ENCODE measurements at places on chromosomes 1 and 21. TPM values are rescaled to one million over a fixed set of nuclear protein-coding genes. Genes with fewer than 3 reads are reported as not detected.

DNA sequence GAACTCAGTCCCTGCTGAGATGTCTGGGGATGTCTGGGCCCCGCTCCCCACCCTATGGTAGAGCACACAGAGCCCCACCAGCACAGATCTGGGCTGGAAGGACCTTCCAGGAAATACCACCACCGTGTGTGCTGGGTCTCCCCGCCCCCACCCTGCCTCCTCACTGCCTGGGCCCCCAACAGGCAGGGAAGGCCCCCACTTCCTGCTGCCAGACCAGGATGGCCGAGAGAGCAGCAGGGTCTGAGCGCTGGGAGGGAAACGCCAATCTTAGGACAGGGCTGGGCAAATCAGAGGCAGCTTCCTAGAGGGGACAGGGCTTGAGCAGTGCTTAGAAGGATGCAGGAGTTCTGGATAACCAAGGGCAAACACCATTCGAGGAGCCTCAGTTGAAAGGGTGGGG, 11.9 kb downstream of the ADGRB2 start:
- H3K4me1 ChIP-seq = peaks cover 13% of the 10 kb centered on the region
- H3K36me3 ChIP-seq = no peaks in the 10 kb centered on the region
- no peak overlapping the region for H3K27ac ChIP-seq
- no peaks in the 10 kb centered on the region for H3K27me3 ChIP-seq
- no peak overlapping the region for H3K4me3 ChIP-seq

DNA sequence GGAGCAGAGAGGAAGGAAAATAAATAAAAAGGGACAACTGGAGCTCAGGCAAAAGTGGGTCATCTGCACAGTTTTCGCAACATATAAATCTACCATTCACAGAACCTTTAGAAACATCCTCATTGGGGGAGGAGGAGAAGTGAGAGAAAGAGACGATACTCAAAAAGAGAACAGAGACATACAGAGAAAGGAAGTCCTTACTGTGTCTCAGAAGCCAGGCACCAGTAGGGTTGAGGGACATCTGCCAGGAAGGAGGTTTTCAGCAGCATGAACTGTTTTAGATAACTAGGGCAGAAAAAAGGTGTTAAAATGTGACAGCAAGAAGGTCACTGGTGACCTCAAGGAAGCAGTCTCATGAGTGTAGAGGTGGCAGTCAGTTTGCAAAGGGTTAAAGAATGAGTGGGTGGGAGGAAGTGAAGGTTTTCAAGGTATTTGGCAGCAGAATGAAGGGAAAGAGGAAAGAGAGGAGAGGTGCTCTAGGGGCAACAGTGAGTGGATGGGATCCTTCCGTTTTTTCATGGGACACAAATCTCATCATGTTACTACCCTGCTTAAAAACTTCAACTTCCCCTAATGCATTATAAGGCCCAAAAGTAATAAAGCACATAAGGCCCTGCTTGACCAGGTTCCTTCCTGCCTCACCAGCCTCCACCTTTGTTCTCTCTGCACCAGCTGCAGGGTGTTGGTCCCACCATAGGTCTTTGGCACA, 9.5 kb downstream of the JAK1 start:
- H3K36me3 ChIP-seq = no peaks in the 10 kb centered on the region
- no peak overlapping the region for H3K4me3 ChIP-seq
- H3K4me1 ChIP-seq = peaks cover 42% of the 10 kb centered on the region
- DNase-seq = no peak
- no peaks in the 10 kb centered on the region for H3K27me3 ChIP-seq

LHX8 gene
- total RNA-seq = not detected

DNA sequence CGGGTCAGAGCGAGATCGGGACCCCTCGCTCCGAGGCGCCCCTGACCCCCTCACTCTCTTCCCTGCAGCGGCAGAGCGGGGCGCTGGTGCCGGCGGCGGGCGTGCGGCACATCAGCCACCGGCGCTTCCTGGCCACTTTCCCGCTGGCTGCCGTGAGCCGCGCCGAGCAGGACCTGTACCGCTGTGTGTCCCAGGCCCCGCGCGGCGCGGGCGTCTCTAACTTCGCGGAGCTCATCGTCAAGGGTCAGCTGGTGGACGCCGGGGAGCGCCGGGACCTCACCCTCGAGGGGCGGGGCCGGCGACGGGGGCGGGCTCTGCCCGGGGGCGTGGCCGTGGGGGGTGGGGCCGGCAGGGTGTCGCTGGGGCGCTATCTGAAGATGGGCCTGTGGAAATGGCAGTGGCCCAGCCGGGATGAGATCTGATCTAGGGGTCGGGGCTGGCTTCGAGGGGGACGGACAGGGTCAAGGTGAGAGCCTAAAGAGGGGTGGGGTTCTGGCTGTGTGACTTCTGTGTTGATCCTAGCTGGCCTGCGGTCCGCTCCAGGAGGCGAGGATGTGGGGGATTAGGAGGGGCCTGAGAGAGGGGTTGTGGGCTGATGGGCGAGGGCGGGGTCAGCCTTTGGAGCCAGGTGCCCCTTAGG, 23.6 kb downstream of the PTPRU start:
- no peak overlapping the region for H3K27ac ChIP-seq
- peaks cover 3% of the 10 kb centered on the region for H3K36me3 ChIP-seq
- peak overlapping the region; percentile 80 for H3K4me3 ChIP-seq
- H3K4me1 ChIP-seq = peaks cover 19% of the 10 kb centered on the region
- H3K27me3 ChIP-seq = no peaks in the 10 kb centered on the region
- DNase-seq = no peak

DNA sequence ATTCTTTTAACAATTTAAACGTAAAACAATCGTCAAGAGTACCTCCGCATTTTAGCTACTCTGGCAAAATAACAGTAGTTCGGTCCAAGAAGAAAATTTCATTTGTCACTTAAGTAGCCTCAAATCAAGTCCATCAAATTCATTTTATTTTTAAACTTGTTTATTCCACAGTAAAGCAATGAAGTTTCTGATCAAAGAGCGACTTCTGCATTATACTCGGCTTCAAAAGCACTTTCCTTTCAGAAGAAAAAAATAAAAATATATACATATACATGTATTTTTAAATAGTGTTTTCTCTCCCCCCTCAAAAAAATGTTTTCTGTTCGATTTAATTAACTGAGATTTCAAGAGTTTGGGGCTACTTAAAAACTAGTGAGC, 115.0 kb downstream of the RERE start:
- peak overlapping the region; percentile 86 for H3K27ac ChIP-seq
- no peaks in the 10 kb centered on the region for H3K27me3 ChIP-seq
- H3K36me3 ChIP-seq = no peaks in the 10 kb centered on the region
- no peak for DNase-seq
- peak overlapping the region; percentile 88 for H3K4me3 ChIP-seq
- H3K4me1 ChIP-seq = peaks cover 38% of the 10 kb centered on the region

GRCh38 chr1:44025816-44026215, 5.4 kb downstream of the SLC6A9 start:
- peaks cover 5% of the 10 kb centered on the region for H3K4me1 ChIP-seq
- H3K36me3 ChIP-seq = no peaks in the 10 kb centered on the region
- DNase-seq = no peak
- no peak overlapping the region for H3K27ac ChIP-seq
- H3K27me3 ChIP-seq = no peaks in the 10 kb centered on the region

MX1 gene
- total RNA-seq = 79.9 TPM

DNA sequence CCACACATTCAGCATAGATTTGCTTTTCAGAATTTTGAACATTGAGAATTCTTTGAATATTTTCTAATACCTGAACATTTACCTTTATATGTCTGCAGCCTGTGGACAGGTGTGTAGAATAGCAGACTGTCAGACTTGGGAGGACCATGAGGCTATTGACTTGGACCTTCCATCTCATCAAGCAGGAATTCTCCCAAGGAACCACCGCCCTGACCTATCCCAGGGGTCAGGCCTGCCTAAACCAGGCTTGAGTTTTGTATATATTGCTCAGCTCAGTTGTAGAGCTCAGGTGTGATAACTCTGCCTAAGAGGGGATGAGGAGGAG, 53.2 kb downstream of the RUNX1 start:
- no peak overlapping the region for H3K4me3 ChIP-seq
- H3K36me3 ChIP-seq = no peaks in the 10 kb centered on the region
- no peak overlapping the region for H3K27ac ChIP-seq
- H3K4me1 ChIP-seq = peaks cover 31% of the 10 kb centered on the region
- DNase-seq = no peak
- H3K27me3 ChIP-seq = no peaks in the 10 kb centered on the region

OR10X1 gene
- not detected for total RNA-seq

DNA sequence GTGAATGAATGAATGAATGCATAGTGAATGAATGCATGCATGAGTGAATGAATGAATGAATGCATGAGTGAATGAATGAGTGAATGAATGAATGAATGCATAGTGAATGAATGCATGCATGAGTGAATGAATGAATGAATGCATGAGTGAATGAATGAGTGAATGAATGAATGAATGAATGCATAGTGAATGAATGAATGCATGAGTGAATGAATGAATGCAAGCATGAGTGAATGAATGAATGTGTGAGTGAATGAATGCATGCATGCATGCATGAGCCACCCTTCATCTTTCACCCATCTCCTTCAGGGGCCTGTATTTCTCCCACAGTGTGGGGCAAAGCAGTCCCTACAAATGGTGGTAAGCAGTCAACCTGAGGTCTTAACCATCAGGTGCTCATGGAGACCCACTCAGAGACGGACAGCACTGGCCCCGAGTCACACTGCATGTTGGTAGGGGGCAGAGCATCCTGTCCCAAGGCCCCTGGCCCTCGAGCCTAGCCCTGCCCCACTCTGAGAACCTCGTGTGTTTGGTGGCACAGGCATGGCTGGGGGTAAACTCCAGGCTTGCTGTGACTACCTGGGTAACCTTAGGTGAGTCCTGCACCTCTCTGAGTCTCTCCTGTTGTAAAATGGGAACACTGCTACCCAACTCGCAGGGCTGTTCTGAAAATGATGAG, 28.0 kb upstream of the PAX7 start:
- H3K27me3 ChIP-seq = no peaks in the 10 kb centered on the region
- H3K36me3 ChIP-seq = no peaks in the 10 kb centered on the region
- H3K27ac ChIP-seq = no peak overlapping the region
- H3K4me1 ChIP-seq = no peaks in the 10 kb centered on the region

NUDT17 gene
- total RNA-seq = 19.1 TPM

DNA sequence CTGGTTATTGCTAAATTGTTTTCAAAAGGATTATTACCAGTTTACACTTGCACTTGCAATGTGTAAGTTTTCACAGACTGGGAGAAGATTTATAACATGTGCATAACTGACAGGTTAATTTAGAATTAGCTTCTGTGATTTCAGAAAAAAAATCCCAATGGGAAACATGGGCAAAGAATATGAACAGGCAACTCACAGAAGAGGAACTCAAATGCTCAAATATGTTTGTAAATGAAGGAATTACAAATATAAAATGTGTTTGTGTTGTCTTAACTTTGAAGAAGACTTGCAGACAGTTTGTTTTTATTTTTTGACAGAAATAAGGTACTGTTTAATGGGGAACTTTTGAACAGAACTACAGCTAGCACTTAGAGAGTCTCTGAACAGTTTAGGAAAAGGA, 8.4 kb downstream of the TSEN15 start:
- no peak for DNase-seq
- H3K4me1 ChIP-seq = peaks cover 19% of the 10 kb centered on the region
- H3K36me3 ChIP-seq = no peaks in the 10 kb centered on the region
